ENCODE measurements at places on chromosomes 2 and 18.
A peak's percentile ranks its signal among the peaks of the same experiment; 100 is the strongest.

GRCh38 chr2:153268941-153269461 lies 209.6 kb downstream of the RPRM start:
- no peak for DNase-seq

DNA sequence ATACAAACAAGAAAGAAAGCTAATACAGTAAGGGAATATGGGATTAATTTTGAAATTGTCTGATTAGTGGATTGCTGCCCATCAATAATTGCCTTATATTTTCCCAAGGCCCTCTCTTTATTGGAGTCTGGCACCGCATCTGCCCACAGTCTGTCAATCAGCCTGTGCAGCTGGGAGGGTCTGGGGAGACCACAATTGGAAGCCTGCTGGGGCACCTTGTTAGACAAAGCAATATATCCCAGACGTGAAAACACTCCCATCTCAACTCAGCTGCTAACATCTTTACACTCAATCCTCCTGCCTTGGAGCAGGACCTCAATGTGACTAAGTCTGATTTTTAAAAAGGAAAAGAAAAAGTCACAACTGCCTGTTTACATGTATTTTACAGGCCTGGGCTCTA lies 258.6 kb downstream of the SRBD1 start:
- no peak for DNase-seq

- no peak for DNase-seq
These were observed 30.5 kb downstream of the HPCAL1 start for GRCh38 chr2:10333247-10333613.

GRCh38 chr2:230347659-230348305 lies 20.8 kb downstream of the SP140L start:
- DNase-seq, result peak; percentile 38

DNA sequence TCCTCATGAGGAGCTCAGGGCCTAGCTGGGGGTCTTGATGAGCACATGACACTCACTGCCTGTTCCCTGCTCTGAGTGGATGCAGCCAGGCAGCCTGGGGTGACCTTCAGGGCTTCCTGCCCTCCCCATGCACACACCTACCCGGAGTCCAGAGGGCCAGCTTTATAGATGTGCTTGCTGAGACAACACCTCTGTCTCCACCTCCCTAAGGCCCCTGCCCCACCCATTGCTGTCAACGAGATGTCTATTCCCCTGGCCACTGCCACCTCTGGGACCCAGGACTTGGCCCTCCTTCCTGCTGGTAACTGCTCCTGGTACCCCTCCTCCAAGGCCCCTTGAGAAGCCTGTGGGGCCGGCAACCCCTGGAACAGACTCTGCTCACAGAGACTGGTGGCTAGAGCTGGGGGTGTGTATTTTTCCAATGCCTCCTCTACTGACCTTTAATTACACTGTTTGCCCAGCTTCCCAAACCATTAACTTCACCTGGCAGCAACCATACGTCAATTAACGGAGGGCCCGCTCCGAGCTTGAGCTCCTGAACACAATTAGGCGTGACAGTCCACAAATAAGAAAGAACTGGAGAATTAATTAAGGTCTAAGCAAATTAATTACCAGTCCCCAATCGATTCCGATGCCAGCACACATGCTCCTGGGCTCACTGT lies 66.3 kb downstream of the EMX1 start:
- no peak for DNase-seq
